ENCODE measurements at places on chromosomes 12 and 14.

DNA sequence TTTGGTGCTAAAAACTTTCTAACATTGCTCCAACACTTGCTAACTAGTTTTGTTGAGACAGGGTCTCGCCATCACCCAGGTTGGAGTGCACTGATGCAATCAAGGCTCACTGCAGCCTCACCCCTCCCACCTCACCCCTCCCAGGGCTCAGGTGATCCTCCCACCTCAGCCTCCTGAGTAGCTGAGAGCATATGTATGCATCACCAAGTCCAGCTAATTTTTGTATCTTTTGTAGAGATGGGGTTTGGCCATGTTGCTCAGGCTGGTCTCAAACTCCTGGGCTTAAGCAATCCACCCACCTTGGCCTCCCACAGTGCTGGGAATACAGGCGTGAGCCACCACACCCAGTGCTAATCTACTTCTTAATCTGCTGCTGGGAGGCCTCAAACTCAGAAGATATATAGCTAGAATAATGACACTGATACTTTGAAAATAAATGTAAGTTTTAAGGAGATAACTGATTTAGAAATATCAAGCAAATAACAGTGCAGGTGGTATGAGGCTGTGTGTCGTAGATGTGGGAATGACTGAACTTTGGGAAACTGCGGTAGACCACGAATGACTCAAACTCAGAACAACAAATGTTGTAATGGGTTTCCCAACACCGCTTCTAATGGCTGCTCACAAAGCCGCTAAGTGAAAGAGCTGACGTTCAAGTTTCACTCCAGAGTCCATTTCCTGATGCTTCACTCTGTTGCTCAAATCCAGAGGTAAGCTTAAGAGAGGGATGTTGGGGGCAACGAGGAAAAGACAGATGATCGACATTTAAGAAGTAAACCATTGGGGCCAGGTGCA lies 10.0 kb downstream of the TMCC3 start:
- no peak for DNase-seq

DNA sequence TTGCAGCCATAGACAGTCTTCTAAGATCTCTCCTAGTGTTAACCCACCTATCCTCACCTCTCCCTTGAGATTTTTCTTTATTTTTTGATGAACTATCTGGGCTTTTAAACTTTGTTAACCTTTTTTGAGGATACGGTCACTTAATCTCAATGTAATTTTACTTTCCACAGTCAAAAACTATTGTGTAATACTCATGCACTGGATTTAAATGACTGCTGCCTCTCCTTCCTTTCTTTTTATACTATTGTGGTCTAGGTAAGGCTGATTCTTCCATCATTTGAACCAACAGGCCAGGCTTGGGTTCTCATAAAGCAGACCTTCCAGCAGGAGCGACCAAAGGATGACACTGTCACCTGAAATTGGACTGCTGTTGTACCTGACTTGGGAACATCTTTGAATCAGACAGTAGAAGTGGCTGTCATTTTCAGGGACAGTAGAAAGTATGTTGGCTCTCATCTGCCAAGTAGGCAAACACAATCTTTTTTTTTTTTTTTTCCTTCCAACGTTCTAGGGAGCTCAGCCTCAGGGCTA lies 689 bp upstream of the PDE3A start:
- no peak for DNase-seq

DNA sequence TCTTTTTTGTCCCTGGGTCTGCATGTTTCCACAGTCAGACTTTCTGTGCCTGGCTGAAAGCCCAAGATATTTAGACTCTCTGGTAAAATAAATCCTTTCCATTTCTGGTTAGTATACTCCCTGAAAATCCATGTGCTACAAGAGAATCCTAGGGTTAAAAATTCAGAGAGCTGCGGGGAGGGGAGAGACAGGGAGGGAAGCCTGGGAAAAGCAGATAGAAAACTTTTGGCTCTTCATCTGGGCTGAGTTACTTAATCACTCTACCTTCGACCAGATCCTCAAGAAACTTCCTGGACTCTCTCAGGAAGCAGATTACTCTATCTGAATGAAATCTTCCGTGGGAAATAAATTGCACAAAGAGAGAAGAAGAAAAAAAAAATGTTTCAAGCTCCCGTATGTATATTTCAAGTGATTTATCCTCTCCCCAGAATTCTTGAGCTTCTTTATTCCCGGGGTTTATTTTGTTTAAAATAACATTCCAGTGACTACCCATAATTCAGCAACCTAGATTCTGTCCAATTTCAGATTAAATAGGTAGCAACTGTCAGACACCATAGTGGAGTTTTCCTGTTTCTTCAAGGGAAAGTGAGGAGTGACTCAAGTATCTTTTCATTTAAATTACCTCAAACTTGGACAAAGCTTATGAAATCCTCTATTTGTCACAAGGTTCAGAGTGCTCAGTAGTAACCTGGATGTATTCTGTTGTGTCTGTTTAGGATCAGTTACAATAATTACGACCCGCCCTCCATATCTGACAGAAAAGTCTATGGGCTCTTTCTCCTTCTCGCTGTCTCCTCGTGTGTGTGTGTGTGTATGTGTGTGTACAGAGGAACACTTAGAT lies 163.7 kb downstream of the MYRFL start:
- no peak for DNase-seq

DNA sequence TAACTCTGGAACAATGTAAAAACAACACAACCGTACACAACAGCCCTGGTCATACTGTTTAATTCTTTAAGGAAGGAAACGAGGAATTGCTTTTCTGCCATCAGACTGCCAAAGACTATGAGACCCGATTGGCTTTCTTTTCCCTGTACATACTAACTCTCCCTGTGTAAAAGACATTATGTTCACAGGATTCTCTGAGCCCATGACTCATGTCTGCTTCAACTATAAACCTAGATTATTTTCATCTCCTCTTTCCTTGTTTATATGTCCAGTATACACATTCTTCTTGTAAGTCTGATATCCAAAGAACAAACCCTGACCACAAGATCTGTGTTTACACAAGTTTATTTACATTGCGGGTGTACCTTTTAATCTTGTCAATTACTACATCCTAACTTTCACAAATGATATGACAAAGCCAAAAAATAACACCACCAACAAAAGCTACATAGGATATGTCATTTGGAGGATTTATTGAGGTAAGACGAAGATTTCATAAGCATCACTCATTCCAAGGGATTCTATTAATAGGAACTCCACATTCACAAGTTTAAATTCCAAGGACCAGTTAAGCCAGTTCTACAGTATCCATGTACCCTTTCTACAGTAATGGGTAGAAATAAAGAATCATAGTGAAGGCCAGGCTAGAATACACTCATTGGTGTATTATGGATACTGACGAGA lies 67.3 kb downstream of the STXBP6 start:
- peak; percentile 10 for DNase-seq

DNA sequence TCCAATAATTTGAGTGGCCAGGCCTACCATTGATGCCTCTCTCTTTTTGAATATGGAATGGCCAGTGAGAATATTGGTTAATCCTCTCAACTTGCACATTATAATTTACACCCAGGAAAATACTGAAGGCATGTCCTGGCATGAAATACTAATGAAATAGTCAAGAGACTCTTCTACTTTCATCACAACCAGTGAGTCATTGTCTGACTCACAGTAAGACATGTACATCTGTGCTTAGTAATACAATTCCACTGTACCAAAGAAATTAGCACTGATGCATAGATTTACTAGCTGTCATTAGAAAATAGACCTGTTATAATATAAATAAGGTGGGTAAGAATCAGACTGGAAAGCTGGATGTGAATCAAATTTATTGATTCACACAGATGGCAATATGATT lies 31.6 kb downstream of the KCNC2 start:
- no peak for DNase-seq

- peak; percentile 79 for DNase-seq
Observed at GRCh38 chr12:27383429-27384260, 51.0 kb downstream of the BMAL2 start.
